ENCODE measurements at places on chromosomes 6 and 20. TPM values are rescaled to one million over a fixed set of nuclear protein-coding genes. Genes with fewer than 3 reads are reported as not detected.
A peak's percentile ranks its signal among the peaks of the same experiment; 100 is the strongest.

GRCh38 chr20:62123450-62124118 is 1.3 kb downstream of the LSM14B start:
- no peak for DNase-seq

GRCh38 chr20:61433816-61434215 is 181.8 kb downstream of the CDH4 start:
- no peak for DNase-seq

GRCh38 chr6:7730784-7731227 is 4.9 kb downstream of the BMP6 start:
- peak; percentile 85 for DNase-seq

- no peak for DNase-seq
These were observed 107.4 kb upstream of the ASCC3 start for GRCh38 chr6:100988391-100988984.

DNA sequence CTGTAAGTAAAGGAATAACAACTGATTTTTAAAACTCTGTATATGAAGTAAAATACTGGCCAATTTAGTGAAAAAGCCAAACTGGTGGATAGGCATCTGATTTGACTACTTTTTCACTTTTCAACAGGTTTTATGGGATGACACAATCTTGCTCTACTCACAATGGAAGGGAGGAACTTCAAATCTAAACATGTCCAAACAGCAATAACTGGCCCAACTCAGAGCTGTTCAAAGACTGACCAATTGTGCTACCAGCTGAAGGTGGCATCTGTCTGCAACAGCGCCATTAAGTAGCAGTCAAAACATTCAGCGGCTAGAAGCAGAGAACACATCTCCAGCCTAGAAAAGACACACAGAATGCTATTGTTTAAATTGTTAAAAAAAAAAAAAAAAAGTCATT is 44.6 kb downstream of the SESN1 start:
- no peak for DNase-seq

GRCh38 chr20:36128463-36129159 is 25.9 kb upstream of the EPB41L1 start:
- peak; percentile 93 for DNase-seq

GRCh38 chr6:166563200-166563599 is 23.3 kb downstream of the RAMACL start:
- no peak for DNase-seq

DNA sequence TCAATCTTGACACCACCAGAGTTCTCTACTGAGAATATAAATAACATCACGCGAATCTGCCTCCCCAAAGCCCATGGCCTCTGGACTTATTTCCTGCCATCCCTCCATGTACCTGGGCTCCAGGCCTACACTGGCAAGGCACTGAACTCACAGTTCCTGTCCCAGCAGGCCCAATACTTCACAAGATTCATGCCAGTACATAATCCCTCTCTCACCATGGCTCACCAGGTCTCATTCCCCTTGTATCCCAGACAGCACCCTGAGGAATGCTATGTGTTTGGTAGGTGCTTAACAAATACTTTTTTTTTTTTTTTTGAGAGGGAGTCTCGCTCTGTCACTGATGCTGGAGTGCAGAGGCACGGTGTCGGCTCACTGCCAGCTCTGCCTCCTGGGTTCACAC is 1.9 kb downstream of the KIF16B start:
- DNase-seq = no peak

DNA sequence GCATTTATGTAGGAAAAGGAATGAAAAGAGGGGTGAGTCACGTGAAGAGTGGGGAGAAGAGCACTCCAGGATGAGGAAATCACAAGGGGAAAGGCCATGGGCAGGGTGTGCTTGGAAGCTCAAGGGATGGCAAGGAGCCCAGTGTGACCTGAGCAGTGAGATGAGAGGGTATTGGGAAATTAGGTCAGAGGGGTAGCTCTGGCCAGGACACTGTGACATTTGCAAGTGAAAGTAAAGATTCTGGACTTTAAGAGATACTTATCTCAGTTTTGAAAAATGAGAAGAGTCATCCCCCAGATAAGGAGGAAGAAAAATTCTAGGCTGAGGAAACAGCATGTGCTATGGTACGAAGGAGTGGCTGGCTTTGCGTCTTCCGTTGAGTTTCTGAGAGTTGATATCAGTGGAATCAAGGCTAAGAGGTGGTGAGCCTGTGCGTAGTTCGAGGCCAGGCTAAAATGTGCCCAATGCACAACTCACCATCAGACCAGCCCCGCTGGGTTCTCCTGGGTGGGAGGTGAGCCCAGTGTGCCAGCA is 79.9 kb downstream of the GCLC start:
- DNase-seq = no peak

CLPSL1 gene
- total RNA-seq = not detected

RIPK1 gene
- total RNA-seq = 18.3 TPM

TMEM30A gene
- 133 TPM for total RNA-seq

TIAM2 gene
- 14.5 TPM for total RNA-seq

CDH26 gene
- total RNA-seq = not detected

SAPCD1 gene
- 3.0 TPM for total RNA-seq

SMIM28 gene
- total RNA-seq = not detected
